ENCODE measurements at places on chromosomes 16 and 17.

- H3K4me1 ChIP-seq, result no peaks in the 10 kb centered on the region
- H3K4me3 ChIP-seq, result no peak overlapping the region
- H3K36me3 ChIP-seq, result no peaks in the 10 kb centered on the region
- no peak overlapping the region for H3K27ac ChIP-seq
These were observed 67.9 kb downstream of the PRMT7 start for GRCh38 chr16:68378436-68379415.

DNA sequence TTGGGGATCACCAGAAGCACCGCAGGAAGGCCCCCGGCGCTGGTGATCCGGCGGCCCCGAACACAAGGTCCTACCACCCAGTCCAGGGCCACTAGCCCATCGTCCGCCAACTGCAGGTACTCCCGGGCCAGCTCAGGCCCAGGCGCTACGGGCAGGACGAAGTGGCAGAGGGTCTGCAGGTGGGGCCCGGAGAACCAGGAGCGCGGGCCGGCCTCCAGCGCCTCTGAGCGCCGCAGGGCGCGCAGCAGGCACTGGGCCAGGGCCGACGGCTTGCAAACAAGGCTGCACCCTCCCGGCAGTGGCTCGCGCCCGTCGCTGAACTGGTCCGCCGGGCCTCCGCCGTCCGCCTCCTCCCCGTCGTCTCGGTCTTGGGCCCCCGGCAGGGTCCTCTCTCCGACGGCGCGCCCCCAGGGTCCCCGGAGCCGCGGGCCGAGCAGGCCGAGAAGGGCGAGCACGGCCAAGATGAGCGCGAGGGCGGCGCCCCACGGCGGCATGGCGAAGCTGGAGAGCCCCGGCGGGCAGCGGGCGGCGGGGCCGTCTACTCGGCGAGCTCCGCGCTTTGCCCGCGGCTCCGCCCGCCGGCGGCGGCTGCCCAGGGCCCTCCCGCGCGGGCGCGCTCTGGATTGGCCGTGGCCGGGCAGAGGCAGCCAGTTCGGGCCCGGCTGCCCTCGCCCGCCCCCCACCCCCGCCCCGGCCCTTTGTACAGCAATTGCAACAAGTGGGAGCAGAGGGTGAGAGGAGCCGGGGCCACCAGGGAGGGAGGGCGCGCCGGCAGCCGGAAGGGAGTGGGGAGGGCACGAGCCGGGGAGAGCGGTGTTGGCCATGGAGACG lies at the start of gene ABHD15:
Gene ABHD15 (minus strand): TSS at position 565 of the 831 bp plus-strand sequence. CDS start 71 bp downstream, at position 494.
- H3K36me3 ChIP-seq, result no peaks in the 10 kb centered on the region
- peaks cover 4% of the 10 kb centered on the region for H3K4me1 ChIP-seq
- peak within 1 kb of the TSS; percentile 54 for H3K27ac ChIP-seq

DNA sequence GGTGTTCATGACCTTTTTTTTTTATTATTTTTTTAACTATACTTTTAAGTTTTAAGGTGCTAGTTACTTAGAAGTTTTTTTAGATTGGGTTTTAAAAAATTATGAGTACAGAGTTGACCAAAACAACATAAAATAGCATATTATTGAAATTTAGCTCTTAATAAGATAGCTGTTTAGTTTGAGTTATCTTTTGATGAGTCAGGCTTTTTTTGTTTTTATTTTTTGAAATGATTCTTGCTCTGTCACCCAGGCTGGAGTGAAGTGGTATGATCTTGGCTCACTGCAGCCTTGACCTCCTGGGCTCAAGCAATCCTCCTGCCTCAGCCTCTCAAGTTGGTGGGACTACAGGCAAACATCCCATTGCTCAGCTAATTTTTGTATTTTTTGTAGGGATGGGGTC lies 13.6 kb downstream of the ZNF750 start:
- H3K36me3 ChIP-seq, result no peaks in the 10 kb centered on the region
- no peaks in the 10 kb centered on the region for H3K4me1 ChIP-seq
- H3K27me3 ChIP-seq, result no peaks in the 10 kb centered on the region
- DNase-seq, result no peak
- H3K4me3 ChIP-seq, result no peak overlapping the region

DNA sequence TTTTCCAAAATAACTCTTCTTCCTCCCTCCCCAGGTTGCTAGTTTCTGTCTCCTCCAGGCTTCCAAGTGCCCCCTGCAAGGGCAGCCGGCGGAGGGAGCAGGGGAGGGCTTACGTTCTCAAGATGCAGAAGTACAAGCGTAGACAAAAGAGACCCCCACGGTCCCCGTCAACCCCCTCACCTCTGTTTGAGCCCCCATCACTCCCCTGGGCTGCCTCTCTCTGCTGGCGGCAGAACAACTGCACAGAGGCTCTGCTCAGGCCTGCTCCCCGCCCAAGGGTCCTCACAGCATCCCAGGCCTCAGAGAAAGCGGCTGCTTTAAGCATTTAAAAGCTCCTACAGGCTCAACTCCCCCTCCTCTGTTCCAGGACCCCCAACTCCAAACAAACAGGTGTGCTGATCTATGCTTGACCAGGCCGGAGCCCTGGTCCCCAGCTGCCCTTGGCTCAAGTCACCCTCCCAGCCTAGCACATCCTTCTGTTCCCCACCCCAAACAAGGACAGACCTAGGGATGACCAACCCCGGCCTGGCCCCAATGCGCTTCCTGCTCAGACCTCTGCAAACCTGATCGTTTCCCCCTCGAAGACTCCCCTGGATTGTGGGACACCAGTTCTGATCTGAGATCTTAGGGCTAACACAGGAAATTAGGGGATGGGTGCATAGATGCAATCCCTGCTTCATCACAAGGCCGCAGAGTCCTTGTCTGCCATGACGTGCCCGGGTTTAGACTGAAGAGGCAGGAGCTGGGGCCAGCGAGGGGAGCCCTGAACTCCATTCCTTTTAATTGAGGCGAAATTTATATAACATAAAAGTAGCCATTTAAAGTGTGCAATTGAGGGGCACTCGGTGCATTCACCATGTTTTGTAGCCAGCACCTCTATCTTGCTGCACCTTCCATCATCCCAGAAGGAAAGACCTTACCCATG lies 17.2 kb upstream of the RBFOX3 start:
- no peak for DNase-seq
- no peaks in the 10 kb centered on the region for H3K36me3 ChIP-seq
- no peak overlapping the region for H3K27ac ChIP-seq
- H3K27me3 ChIP-seq, result peaks cover 14% of the 10 kb centered on the region

DNA sequence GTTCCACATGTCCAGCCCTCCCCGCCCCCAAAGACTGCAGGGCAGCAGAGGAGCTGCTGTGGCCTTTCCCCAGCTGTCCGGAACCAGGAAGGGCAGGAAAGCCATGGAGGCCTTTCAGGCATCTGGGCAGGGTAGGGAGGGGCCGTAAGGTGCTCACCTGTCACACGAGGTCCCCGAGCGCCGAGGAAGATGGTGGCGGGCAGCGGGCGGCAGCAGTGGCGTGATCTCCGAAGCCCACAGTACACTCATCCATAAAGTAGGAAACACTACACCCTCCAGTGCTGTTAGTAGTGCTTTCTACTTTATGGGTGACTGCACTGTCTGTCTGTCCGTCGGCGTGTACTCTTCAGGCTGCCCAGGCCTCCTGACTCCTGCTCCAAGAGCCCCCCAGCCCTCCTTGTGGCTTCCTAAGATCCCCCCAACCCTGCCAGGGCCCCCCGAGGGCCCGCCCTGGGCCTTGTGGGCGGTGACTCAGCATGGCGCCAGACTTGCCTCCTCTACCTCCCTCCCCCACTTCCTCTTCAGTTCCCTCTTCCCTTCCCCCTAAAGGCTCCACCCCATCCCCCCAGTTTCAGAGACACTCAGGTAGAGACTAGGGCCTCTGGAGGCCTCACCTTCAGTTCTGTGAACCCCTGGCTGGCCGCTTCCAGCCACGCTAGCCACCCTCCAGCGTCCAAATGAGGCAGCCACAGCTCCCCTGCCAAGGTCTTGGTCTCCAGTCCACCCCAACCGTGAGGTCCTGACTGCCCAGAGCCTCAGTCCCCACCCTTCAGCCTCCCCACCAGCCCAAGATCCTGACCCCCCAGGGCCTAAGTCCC lies 2.6 kb upstream of the TSPOAP1 start:
- DNase-seq, result no peak
- H3K4me3 ChIP-seq, result no peak overlapping the region

DNA sequence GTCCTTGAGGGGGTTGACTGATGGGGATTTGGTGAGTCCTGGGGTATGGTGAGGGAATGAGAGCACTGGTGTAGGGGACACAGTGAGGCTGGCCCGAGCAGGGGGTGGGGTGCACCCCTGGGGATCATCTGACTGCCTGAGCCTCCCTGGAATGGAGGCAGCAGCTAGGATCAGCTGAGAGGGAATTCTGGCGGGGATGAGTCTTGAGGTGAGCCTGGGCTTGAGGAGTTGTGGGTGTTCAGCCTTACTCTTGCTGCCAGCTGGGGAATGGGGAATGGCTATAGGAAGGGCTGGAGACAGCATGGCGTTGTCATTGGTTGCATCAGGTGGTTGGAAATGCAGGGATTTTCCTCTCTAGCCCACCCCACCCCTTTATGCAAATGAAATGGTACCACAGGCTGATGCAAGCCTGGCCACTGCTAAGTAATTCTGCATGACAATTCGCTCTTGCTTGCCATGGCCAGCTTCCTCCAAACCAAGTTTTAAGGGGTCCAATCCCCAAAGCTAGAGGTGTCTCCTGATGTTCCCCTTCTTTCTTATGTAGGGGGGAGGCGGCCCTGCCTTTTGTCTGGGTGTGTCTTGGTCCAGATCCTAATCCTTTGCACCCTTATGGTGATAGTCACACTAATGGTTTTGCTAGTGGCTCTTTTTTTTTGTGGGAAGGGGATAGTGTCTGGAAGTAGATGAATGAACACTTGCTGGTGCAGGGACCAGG lies 7.5 kb downstream of the NFE2L1 start:
- peaks cover 57% of the 10 kb centered on the region for H3K4me1 ChIP-seq
- H3K27ac ChIP-seq, result peak overlapping the region; percentile 91
- peak overlapping the region; percentile 64 for H3K4me3 ChIP-seq
- no peaks in the 10 kb centered on the region for H3K27me3 ChIP-seq
- peak; percentile 86 for DNase-seq

DNA sequence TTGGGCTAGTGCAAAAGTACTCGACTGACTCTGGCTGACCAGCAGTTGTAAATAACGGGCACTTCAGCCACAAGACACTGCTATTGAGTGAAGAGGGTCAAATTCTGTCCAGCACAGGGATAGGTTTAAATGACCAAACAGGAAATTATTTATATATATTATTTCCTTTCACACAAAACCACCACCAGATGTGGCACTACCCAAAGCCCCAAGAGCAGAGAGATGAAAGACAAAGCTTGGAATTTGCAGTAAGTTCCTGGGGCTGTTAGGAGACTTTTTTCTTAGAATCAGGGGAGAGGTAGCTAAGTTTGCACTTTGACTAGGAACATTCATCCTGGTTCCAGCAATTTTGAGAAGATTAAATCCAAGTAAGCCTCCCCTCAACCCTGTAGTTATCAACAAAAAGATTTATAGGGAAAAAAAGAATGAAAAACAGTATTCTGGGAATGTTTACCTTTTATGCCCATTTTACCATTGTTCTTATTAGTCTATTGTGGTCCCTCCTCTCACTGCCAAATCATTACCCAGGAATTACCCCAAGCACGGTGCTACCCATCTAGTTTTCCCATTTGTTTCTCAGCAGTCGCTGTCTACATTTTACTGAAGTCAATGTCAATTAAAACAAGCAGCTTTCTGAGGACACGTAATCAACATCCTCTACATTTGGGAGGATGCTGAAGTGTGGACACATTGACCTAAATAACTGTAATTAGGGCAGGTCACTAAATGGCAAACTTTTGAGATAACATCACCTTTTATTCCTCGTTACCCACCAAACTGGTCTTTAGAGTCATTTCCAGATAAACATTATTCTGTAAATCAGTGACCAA lies 43.5 kb downstream of the GRB7 start:
- H3K27me3 ChIP-seq, result peaks cover 79% of the 10 kb centered on the region
- no peak overlapping the region for H3K4me3 ChIP-seq
- H3K36me3 ChIP-seq, result no peaks in the 10 kb centered on the region
- H3K27ac ChIP-seq, result no peak overlapping the region
- no peaks in the 10 kb centered on the region for H3K4me1 ChIP-seq

All from GM23248 (cell line).